ENCODE measurements at places on chromosomes 3 and 15.

GRCh38 chr3:13705702-13706280 is 156.9 kb downstream of the FBLN2 start:
- DNase-seq: no peak

GRCh38 chr15:40430271-40430805 is 10.4 kb upstream of the BAHD1 start:
- no peak for DNase-seq

GRCh38 chr3:129974564-129974832 is at the start of gene TRH:
Gene TRH, plus strand, starts transcription at chr3:129974720. Its CDS starts 1,097 bp downstream, at chr3:129975817.
- peak; percentile 17 for DNase-seq

DNA sequence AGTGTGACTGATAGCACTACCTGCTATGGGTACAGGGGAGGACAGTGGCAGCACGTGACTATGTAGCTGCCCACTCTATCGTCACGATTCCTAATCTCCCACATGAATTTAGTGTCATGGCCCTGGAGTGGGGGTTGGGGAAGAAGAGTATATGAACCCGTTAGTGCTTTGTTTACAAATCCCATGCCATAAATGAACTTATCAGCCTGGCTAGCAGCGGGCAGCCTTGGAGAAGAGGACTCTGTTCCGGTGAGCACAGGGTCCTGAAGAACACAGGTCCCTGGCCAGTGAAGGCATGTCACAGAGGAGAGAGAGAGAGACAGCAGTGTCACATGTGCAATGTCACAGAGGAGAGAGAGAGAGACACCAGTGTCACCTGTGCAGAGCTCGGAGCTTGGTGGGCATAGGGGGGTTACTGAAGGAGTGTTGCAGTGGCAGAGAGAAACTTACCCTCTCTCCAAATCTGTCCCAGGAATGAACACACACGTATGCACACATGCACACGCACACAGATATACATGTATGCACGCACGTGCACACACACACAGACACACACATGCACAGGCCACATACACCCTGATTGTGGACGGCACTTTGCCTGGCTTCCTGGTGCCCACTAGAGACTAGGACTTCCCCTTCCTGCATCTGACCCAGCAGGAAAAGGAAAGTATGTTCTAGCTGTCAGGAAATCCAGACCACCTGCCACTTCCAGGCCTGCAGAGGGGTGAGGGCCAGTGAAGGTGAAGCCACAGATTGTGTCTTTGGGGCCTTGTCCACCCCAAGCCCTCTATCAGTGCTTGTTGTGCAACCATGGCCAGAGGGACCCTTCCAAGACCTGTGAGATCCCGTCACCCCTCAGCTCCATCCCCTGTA is 26.3 kb downstream of the ITGA11 start:
- no peak for DNase-seq

DNA sequence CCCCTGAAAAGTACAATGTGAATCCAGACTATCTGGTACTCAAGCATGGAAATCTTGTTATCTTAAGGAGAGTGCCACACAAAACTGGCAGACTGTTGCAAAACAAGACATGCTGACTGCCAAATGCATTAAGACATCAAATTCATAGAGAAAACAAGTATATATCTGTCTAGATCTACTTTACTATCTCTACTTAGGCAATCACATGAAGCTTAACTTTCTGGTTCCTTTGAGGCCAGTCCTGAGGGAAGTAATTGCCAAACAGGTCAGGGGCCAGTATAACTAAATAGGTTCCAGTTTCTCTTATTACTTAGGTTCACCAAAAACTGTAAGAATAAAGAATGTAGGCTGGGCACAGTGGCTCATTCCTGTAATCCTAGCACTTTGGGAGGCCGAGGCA is 15.9 kb upstream of the SLC4A7 start:
- no peak for DNase-seq

DNA sequence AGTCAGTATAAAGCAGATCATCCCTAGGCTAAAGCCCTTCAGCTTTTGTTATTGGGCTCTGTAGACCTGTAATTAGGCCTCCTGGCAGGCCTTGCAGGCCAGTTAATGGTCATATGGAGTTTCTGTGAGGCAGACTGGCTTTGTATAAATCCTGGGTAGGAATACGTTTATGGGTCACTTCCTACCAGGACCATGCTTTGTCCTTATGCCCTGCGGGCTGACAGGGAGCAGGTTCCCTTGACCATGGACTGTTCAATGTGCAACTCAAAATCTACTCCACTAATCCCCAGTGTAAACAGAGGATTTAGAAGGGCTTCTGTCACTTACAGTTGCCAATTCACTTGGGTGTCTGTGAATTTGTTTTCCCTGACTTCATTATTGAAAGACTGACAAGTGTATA is 202.7 kb upstream of the MLF1 start:
- no peak for DNase-seq

DNA sequence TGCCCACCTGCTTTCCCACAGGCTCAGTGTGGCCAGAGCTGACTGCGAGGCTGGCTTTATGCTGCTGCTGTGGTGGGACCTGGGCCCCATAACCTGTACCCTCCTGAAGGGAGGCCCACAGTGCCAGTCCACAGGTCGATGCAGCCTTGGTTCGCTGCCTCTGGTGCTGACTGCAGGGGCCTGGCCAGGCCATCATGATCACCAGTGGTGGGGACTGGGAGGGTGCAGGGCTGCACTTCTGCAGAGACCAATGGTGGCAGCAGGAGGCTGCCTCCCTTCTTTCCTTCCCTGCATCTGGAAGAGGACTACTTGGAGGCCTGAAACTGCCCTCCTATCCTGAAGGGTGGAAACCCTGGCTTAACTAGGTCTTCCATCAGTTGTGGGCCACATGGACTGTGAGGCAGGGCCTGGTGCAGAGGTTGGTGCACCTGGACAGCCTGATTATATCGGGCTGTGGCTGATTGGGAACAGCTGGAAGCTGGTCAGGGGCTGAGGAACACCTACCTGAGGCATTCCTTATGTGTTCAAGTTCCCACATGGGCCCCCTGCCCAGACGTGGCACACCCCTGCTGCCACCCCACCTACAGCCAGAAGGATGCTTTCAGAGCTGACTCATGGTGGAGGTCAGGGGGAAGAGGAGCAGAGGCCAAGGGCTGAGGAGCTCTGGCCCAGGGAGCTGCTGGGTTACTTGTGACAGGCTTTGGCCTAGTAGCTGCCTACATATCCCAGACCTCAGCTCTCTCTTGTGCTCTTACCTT is 29.8 kb downstream of the POMGNT2 start:
- DNase-seq: no peak

- DNase-seq: no peak
Observed at GRCh38 chr15:57734860-57735259, 28.3 kb downstream of the POLR2M start.

DNA sequence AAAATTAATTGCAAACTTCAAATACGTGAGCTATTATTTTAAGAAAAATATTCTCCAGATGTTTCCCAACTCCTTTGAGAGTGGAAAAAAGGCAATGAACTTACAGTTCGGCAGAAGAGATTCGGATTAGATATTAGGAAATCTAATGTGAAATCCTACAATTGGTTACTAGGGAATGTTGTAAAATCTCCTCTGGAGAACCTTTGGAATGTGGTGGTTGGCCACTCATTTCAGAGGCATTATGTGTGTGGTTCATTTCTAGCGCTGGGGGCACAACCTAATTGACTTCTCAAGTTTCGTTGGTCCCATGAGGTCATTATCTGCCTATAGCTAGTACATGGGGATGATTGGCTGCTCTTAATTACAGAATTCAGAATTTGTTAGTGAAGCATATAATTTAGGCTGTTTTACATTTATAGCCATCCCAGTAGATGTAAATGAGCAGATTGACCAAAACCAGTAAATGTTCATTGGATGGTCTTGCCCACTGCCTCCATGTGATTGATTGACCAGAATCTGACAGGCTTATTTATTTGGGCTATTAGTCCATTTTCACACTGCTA is 34.6 kb upstream of the CMSS1 start:
- no peak for DNase-seq

GRCh38 chr3:99637016-99637367 is 1.4 kb upstream of the COL8A1 start:
- DNase-seq: no peak

- DNase-seq: no peak
Observed at GRCh38 chr3:194664857-194665256, 7.1 kb downstream of the LSG1 start.

- DNase-seq: no peak
Observed at GRCh38 chr15:69871511-69872134, 226.1 kb downstream of the TLE3 start.

DNA sequence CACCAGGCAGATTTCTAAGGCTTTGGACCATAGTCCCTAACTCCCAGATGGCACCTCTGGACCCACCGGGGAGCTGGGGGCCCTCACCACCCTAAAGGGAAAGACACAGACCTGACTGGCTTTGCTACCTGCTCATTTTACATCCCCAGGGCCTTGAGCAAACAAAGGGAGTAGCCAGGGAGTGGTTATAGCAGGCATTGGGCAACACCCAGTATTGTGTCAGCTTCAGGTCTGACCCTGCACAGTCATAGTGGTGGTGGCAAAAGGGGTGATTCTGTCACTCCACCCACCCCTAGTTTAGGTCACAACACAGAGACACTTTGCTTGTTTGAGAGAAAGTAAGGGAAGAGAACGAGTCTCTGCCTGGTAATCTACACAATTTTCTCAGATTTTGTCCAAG is 352.5 kb downstream of the DIPK2A start:
- DNase-seq: no peak

- DNase-seq: no peak
Observed at GRCh38 chr15:57506422-57506821, 85.3 kb upstream of the MYZAP start.

- DNase-seq: no peak
Observed at GRCh38 chr15:68158046-68158628, 47.0 kb downstream of the CALML4 start.

DNA sequence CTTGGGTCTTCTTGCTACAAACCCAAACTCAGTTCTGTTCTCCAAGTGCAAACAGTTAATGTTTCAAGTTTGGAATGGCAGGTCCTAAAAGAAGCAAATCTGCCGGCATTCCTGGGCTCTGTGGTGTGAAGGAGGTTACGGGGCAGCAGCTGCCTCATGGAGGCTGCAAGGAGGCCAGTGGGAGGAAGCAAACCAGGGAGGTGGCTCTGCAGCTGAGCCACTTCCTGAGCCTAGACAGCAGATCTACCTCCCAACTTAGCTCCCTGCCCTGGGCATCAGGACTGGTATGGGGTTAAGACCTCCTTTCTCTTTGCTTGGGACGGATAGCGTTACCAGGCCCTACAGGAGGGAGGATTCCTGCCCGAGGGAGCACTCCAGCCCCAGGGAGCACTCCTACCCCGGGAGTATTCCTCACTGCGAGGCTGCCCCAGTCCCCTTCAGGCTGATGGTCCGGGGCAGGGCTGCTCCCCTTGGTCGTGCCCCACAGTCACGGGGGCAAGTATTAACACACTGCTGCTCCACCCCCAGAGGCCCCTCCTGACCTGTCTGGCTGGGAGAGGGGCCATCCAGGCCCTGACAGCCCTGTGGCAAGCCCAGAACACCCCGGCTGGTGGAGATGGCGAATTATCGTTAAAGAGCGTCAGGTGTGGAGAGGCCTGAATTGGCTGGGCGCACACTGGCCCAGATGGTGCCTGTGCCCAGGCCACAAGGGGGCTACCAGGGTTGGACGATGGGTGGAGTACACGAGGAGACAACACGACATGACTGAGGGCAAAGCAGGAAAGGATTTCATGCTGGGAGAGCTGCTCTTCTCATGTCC is 129.9 kb downstream of the ATP10A start:
- DNase-seq: no peak

DNA sequence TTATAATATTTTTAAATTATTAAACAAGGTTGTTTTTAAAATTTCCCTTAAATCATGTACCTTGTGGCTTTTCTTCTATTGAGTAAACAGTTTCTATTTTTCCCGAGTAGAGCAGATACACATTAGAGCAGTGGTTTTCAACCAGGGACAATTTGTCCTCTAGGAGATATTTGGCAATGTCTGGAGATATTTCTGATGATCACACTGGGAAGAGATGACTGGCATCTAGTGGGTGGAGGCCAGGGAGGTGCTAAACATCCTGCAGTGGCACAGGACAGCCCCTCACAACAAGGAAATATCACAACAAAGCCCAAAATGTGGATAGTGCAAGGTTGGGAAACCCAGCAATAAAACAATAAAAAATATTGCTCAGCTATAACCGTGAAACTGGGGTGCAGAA is 113.0 kb upstream of the PTPRG start:
- no peak for DNase-seq

DNA sequence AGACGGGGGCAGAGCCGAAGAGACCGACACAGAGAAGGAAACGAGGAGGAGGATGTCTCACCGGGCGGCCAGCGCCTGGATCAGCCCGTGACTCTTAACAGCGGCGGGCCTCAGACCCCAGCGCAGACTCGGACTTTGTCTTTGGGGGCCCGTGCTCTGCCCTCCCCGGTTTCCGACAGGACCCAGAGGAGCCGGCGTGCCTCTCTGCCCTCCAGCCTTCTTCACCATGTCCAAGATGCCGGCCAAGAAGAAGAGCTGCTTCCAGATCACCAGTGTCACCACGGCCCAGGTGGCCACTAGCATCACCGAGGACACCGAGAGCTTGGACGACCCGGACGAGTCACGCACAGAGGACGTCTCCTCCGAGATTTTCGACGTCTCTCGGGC is 1.0 kb downstream of the TSC22D2 start:
- peak; percentile 18 for DNase-seq

DNA sequence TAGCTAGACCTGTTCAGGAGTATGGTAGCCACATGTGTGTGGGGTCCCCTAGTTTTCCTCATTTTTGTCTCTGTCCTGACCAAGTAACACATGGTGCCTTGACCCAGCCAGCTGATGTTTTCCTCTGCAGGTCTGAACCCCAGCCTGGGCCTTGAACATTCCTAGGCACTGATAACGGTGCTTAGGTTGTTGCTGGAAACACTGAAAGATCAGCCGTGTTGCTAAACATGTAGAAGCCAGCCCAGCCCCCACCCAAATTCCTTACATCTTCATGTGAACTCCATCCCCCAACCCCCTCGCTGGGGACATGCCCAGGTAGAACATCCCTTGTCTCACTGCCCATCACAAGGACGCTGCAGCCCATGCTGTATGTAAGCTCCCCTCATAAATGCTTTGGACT is 18.7 kb downstream of the RTP3 start:
- no peak for DNase-seq

- DNase-seq: no peak
Observed at GRCh38 chr15:33163816-33164215, 30.7 kb downstream of the FMN1 start.

- peak; percentile 23 for DNase-seq
Observed at GRCh38 chr15:74541494-74542165, 610 bp downstream of the ARID3B start.

DNA sequence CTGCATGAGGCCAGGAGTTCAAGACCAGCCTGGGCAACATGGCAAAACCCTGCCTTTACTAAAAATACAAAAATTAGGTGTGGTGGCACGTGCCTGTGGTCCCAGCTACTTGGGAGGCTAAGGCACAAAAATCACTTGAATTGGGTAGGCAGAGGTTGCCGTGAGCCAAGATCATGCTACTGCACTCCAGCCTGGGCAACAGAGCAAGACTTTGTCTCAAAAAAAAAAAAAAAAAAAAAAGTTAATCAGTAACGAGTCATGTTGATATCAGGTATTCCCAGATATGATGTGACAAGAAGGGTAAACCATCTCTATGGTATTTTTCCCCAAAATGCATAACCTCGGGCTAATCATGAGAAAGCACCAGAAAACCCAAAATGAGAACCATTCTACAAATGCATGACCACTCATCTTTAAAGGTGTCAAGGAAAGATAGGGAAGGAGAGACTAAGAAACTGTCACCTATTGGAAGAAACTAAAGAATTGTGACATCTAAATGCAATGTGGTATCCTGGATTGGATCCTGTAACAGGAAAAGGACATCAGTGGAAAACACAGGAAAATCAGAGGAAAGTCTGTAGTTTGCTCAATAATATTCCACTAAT is 66.5 kb upstream of the MAP4 start:
- DNase-seq: no peak

GRCh38 chr3:15428539-15428938 is 1.1 kb downstream of the EAF1 start:
- no peak for DNase-seq

Measured in neural crest cell (in vitro differentiated cells).